ENCODE measurements at places on chromosomes 7 and 10. TPM values are rescaled to one million over a fixed set of nuclear protein-coding genes. Genes with fewer than 3 reads are reported as not detected.

GRCh38 chr10:69774596-69774995, 27.1 kb upstream of the COL13A1 start:
- DNase-seq, result no peak

GRCh38 chr7:11141541-11141940, 167.9 kb downstream of the PHF14 start:
- no peak for DNase-seq

GRCh38 chr10:99551158-99551557, 18.4 kb downstream of the NKX2-3 start:
- no peak for DNase-seq

DNA sequence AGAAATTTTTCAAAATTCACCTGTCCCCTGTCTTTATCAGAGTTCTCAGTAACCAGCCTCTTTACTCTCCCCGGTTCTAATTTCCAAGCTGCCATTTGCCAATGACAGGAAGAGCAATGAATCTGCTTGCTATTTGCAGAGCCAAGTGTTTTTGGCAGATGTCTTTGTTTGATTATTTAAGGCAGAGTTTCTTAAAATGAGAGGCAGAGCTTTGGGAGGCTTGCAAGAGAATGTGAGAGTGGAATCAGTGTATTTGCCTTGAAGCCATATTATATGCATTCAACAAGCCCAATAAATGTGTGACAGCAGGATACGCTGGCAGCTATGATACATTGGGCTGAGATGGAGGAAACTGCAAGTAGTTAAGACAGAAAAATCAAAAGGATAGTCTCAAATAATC, 196.5 kb downstream of the PHF14 start:
- no peak for DNase-seq

DNA sequence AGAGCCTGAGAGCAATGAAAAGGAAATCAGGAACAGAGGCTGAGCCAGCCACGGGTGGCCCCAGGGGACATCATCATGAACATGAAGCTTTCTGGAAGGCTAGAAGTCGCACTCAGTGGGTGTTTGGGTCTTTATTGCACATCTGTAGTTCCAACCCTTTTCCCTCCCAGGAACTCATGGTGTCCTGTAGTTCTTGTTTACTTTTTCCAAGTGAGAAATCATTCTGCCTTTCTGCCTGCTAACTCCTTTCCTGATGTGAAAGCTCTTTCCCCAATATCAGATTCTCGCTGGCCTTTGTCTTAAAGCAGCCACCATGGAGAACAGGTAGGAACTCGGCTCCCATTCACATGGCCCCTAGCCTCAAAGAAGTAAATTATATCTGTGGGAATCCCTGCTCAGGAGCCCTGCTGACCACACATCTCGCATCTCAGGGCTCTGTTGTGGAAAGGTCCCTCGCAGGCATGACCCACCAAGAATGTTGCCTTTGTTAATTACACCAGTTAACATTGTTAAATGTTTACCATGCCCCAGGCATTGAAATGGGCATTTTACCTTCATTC, 542.7 kb downstream of the TNS3 start:
- no peak for DNase-seq

CYP2E1 gene
- 6.0 TPM for total RNA-seq

C7orf57 gene
- not detected for total RNA-seq

Data from pancreas (tissue), 10 donors.